ENCODE measurements at places on chromosomes 12 and 14. TPM values are rescaled to one million over a fixed set of nuclear protein-coding genes. Genes with fewer than 3 reads are reported as not detected.

Gene TOMM20L
- not detected for total RNA-seq

Gene TNS2
- 162 TPM for total RNA-seq

Gene DHRS2
- not detected for total RNA-seq

Gene TAOK3
- 68.0 TPM for total RNA-seq

Gene GLI1
- total RNA-seq = 3.3 TPM

Gene GPRC5D
- total RNA-seq = not detected

Gene PPFIA2
- total RNA-seq = 168 TPM

Gene ZBTB42
- total RNA-seq = 1.3 TPM

Gene TMEM119
- total RNA-seq = 4.4 TPM

Gene TSPAN8
- total RNA-seq = 1.9 TPM

Gene FBXL14
- 27.3 TPM for total RNA-seq

DNA sequence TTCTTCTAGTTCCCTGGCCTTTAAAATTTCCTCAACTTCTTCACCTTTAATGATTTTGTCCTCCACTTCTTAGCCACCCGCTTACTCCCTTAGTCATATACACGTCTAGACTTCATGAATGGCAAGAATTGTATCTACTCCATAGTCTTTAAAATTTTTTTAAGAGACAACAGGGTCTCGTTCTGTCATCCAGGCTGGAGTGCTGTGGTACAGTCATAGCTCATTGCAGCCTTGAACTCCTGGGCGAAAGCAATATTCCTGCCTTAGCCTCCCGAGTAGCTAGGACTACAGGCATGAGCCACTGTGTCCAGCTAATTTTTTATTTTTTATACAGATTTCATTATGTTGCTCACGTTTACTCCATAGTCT is 47.9 kb downstream of the BBS10 start:
- no peak for DNase-seq

DNA sequence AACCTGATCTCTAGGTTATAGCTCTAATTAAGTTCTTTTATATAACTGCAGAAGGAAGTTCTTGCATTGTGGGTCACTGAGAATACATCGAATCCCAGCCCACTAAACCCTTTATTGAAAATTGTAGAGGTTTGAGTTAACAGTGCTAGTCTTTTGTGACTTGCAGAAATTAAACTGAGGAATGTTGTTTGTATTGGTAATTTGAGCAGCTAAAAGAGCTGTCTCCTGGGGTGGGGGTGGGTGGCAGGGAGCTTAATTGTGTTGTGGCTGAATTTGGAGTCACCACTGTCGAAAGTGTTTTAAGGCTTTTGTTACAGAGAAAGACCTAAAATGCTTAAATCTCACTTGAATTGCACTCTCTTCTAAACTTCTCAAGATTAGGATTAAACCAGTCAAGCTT is 3.2 kb upstream of the COX8C start:
- no peak for DNase-seq

- no peak for DNase-seq
These were observed 59.7 kb downstream of the DAO start for GRCh38 chr12:108939594-108939993.

GRCh38 chr12:117111821-117112595 is 12.8 kb upstream of the TESC start:
- no peak for DNase-seq

DNA sequence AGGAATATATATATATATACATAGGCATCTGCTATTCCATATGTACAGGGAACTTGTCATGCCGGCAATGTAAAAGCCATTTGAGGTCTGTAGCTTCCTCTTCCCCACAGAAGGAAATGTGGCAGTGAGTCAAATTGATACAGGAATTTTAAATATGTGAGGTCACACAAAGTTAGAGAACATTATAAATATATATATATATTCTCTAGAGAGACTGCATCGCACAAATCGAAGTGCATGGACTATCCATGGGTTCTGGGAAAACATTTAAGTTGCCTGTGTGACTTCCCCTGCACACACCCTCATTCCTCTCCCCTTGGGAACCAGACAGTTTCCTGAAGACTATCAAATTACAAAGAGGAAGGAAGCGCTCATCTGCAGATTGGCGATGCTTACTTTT is 100.9 kb upstream of the CCDC91 start:
- no peak for DNase-seq

DNA sequence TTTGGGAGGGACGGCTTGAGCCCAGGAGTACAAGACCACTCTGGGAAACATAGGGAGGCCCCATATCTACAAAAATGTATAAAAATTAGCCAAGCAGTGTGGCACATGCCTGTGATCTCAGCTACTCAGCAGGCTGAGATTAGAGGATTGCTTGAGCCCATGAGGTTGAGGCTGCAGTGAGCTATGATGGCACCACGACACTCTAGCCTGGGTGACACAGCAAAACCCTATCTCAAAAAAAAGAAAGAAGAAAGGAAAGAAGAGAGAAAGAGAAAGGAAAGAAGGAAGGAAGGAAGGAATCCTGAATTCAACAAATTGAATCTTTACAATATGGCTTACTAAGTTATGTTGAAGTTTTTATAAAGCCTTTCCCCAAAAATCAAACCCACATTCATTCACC is 2.1 kb downstream of the KIF21A start:
- no peak for DNase-seq

GRCh38 chr12:3213188-3213587 is 136.0 kb downstream of the TSPAN9 start:
- no peak for DNase-seq

DNA sequence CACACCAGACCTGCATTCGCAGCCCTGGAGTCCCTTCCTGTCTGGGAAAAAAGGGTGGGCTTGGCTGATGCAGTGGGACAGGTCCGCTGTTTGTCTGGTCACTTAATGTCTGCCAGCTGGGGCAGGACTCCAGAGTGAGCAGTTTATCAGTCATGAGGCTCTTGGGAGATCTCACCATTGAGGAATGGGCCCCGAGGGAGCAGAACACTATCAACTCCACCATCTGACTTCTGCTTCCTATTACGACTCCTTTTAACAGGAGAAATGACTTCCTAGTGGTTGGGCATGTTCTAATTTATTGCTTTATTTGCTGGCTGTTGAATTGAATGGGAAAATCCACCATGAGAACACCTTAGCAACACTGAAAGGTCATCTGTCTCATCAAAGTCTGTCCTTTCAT is 182.5 kb upstream of the RASSF8 start:
- no peak for DNase-seq

DNA sequence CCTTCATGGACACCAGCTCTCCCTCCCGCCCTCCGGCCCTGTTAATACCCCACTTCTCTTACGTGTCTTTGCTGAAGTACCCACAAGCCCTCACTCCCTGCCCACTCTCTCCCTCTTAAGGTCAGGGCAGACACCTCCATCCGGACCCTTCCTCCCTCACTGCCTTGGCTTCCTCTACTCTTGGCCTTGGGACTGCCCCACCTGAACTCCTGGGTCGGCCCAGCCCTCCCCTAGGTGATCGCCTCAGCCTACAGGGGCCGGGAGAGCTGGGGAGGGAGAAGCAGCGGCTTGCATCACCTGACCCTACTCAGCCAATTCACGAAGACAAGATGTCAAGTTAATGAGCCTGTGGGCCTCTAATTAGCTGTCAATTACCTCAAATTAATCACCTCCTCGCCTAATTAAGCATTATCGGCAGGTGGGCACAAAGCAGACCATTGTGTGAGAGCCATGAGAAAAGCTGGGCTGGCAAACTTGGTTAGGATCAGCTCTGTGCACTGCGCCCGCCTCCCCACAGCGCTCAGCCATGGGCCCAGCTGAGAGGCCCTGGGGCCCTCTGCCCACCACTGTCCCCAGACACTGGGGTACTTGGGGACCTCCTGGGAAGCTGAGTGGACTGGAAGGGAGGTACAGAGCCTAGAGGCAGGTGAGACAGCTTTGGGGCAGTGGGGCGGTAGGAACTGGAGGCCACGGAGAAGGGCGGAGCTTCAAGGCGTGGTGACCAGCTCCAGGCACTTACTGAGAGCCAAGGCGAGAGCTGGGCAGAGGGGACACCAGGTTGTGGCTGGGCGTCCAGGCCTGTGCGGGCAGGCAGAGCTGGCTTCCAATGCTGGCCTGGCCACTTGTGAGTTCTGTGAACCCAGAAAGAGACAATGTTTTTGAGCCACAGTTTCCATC is 25.1 kb upstream of the VSX2 start:
- no peak for DNase-seq

GRCh38 chr12:117367006-117367638 is 5.7 kb upstream of the NOS1 start:
- peak; percentile 84 for DNase-seq

- peak; percentile 77 for DNase-seq
These were observed 2.4 kb downstream of the SLC35F4 start for GRCh38 chr14:57863471-57863870.

- no peak for DNase-seq
These were observed 55.4 kb upstream of the GARIN2 start for GRCh38 chr14:67133595-67134441.

GRCh38 chr12:109736552-109737108 is 23.0 kb downstream of the FAM222A start:
- no peak for DNase-seq

DNA sequence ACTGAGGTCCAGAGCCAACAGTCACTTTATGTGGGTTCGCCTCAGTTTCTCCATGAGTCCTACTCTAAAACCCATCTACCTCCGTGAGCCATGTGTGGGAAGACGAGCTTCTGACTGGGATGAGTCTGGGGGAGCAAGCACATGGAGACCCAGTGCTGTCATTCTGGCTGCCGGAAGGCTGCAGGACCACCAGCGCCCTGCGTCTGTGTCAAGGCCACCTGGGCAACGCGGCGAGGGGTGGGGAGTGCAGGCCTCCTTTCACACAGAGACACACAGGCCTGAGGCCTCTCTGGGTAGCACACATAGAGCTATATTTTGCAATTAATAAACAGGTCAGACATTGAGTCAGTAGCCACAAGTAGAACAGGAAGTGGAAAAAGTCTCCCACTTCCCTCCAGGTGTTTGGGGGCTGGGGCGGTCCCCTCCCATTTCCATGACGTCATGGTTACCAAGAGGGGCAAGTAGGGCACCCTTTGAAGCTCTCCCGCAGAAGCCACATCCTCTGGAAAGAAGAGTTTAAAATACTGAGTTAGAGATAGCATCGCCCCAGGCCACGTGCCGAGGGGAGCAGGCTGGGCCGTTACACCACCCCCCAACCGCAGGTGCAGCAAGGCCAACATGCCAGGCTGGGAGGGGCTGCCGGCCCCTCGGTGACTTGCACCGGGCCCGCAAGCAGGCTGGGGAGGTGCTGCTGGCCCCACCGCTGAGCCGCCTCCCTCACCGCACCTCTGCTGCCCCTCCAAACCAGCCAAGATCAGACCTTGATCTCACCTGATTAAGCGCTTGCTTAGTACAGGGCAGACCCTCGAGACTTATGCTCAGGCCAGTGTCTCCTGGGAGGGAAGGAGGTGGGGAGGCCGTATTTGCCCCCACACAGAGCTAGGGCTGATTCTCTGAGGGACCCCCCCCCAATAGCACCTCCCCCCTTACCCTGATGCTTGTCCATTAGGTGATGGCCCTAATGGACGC is 32.7 kb downstream of the DAD1 start:
- no peak for DNase-seq

- no peak for DNase-seq
These were observed 109.6 kb downstream of the DYRK2 start for GRCh38 chr12:67758119-67758518.

GRCh38 chr14:22252686-22253085 is 336.3 kb downstream of the DAD1 start:
- DNase-seq = no peak

DNA sequence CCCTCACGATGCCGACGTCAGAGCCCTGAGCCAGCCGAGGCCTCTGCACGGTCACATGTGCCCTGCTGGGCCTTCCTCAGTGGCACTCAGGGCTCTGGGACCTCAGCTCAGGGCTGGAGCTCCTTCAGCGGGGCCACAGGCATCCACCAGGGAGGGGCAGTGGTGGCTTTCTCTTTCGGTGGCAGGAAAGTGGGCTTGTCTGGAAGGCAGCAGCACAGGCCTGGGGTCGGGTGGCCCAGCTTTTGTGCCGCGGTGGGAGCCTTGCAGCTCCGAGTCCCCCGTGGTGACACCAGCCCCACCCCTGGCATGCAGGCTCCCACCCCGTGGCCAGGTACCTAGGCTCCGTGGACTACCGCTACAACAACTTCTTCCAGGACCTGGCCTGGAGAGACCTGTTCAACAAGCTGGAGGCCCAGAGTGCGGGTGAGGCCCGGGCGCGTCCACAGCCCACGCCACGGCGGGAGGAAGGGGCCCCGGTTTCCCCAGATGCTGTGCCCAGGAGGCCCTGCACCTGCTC is 14.2 kb upstream of the TEX22 start:
- DNase-seq = no peak

DNA sequence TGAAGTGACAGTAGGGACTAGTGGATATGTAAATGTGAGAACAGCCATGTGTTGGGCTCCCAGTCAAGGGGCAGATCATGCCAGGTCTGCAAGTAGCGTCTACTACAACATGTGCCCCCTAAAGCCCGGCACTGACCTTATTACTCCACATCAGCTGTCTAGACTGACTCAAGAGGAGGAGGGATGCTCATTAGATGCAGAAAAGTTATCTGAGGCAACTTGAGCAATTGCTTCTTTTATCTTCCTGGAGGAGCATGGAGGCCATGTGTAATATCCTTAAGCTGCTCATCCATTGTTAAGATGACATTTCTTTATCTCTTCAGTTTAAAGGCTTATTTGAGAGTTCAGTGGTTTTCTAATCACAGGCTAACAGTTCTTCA is 404.7 kb upstream of the FLRT2 start:
- DNase-seq = no peak

- no peak for DNase-seq
These were observed 21.0 kb upstream of the PPP1R13B start for GRCh38 chr14:103868242-103868897.

GRCh38 chr14:34873589-34874385 is 1.4 kb downstream of the BAZ1A start:
- peak; percentile 51 for DNase-seq

GRCh38 chr12:49366096-49366651 is 1.1 kb upstream of the SPATS2 start:
- no peak for DNase-seq

GRCh38 chr14:86652526-86652925 is 1122.6 kb downstream of the FLRT2 start:
- DNase-seq = no peak

GRCh38 chr12:13205809-13206559 is 9.5 kb downstream of the EMP1 start:
- no peak for DNase-seq

GRCh38 chr14:93186466-93186865 is 1.3 kb downstream of the LYSET start:
- DNase-seq = no peak

GRCh38 chr12:69661386-69661785 is 37.7 kb downstream of the BEST3 start:
- no peak for DNase-seq

DNA sequence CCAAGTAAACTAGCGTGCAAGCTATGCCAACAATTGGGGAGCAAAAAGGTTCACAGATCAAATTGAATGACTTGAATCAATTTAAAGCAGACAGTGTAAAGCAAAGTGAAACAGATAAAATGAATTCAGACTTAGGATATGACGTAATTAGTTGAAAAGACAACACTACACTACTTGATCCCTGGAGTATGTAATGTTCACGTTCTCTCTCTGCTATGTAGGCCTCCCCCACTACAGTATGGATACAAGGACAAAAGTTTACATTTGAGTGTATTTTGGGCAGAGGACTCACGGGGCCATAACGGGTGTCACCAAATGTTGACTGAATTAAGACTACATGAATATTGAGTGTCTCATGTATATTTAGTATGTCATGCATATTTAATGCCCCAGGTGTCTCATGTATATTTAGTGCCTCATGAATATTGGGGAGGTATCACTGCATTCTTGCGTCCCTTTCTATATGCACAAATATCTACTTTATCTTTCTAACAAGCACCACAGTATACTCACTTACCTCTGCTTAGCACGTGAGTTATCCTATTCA is 44.5 kb downstream of the RERGL start:
- no peak for DNase-seq
